ENCODE measurements at places on chromosomes 12 and 14. TPM values are rescaled to one million over a fixed set of nuclear protein-coding genes. Genes with fewer than 3 reads are reported as not detected.

DNA sequence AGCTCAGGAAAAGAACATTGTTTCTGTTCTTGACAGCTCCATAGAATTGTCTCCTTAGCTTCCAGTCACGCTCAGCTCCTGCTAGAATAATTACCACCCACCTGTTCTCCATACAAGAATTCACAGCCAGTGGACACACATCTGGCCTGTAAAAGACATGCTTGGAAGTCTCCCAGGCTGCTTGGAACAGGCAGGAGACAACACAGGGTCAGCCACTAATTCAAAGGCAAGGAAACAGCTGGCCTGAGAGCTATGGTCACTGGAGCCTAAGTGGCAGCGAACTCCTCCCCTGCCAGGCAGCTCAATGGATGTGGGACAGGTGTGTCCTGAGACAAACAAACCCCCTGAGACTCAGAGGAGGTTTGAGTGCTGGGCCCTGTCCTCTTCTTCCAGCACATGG is 22.9 kb upstream of the LTBP2 start:
- no peak for DNase-seq

GRCh38 chr14:99936056-99936455 is 129.2 kb upstream of the EVL start:
- peak; percentile 26 for DNase-seq

GRCh38 chr14:73007835-73008234 is 19.1 kb downstream of the ZFYVE1 start:
- no peak for DNase-seq

GRCh38 chr12:125687820-125688219 is 622.6 kb downstream of the AACS start:
- no peak for DNase-seq

DNA sequence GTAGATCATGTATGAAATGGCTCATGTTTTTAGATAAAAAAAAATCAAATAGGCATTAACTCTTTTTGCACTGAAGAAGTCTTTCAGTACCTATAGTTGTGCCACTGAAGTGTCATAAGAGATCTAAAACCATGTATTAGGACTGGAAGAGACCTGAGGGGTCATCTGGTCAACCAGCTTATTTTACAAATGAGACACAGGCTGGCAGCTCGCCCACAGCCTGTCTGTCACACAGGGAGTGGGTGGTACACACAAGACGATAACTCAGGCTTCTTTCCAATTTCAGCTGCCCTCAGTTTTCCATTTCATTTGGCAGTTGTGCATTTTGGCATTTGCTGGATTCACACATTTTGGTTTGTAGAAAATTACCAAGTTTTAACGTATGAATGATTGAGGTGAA is 34.7 kb downstream of the C12orf75 start:
- no peak for DNase-seq

RPL36AL gene
- total RNA-seq = 363 TPM

KLRB1 gene
- not detected for total RNA-seq

SERPINA9 gene
- not detected for total RNA-seq
